ENCODE measurements at places on chromosomes 4 and X. TPM values are rescaled to one million over a fixed set of nuclear protein-coding genes. Genes with fewer than 3 reads are reported as not detected.

DNA sequence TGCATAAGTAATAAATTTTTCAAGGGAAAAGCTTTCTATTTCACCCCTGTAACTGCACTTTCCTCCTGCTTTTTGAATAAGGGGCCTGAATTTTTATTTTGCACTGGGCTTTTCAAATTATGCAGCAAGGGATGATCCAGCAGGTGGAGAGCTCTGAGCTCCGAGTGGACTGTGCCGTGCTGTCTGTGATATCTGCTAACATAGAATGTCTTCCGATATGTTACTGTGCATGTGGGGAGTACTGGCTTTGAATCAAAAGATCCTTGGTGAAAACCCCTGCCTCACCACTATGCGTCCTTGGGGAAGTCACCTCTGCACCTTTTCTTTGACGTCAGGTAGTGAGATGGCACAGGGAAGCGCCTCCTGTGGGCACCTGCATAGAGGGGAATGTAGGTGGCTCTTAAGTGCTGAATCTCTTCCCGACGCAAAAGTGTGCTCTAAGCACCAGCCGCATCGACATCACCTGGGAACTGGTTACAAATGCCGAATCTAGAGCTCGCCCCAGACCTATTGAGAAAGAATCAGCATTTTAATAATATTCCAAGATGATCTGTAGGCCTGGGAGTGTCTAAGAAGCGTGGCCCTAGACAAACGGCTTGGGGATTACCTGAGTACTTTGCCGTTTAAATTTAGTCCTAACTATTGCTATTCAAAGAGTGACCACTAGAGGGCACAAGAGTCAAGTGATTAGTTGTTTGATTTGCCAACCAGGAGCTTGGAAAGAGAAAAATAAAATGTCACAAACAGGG, 19.2 kb upstream of the WFS1 start:
- no peak overlapping the region for H3K4me3 ChIP-seq
- no peak overlapping the region for H3K27ac ChIP-seq
- no peaks in the 10 kb centered on the region for H3K4me1 ChIP-seq

Gene DSPP
- not detected for total RNA-seq

Gene GAGE12J
- total RNA-seq = not detected

Gene CDS1
- not detected for total RNA-seq

- no peak overlapping the region for H3K27ac ChIP-seq
- no peaks in the 10 kb centered on the region for H3K4me1 ChIP-seq
- H3K27me3 ChIP-seq = peaks cover 25% of the 10 kb centered on the region
- DNase-seq = no peak
- H3K36me3 ChIP-seq = no peaks in the 10 kb centered on the region
- no peak overlapping the region for H3K4me3 ChIP-seq
These were observed 24.2 kb upstream of the HELT start for GRCh38 chr4:184994010-184994622.

Gene LIMCH1
- 17.4 TPM for total RNA-seq

GRCh38 chrX:41923978-41924683, 777 bp upstream of the CASK start:
- H3K4me3 ChIP-seq = peak overlapping the region; percentile 93
- no peaks in the 10 kb centered on the region for H3K27me3 ChIP-seq
- H3K27ac ChIP-seq = peak overlapping the region; percentile 45
- no peaks in the 10 kb centered on the region for H3K36me3 ChIP-seq
- DNase-seq = peak; percentile 47

- no peaks in the 10 kb centered on the region for H3K4me1 ChIP-seq
- no peaks in the 10 kb centered on the region for H3K36me3 ChIP-seq
These were observed 58.0 kb upstream of the UNC5C start for GRCh38 chr4:95606739-95607138.

Gene DAPP1
- not detected for total RNA-seq

Measured in GM23248 (cell line).